Mammary microvascular endothelial cell (primary cell): ENCODE measurements at places on chromosomes 1 and 21. TPM values are rescaled to one million over a fixed set of nuclear protein-coding genes. Genes with fewer than 3 reads are reported as not detected.

Gene AUNIP
- total RNA-seq: 2.5 and 4.2 TPM in 2 replicates

Gene DIO1
- total RNA-seq: not detected in 2 replicates

Gene AMY2A
- not detected in 2 replicates for total RNA-seq

Gene FMO3
- total RNA-seq: not detected in 2 replicates

Gene KCNJ6
- total RNA-seq: not detected in 2 replicates

Gene OR2L2
- total RNA-seq: not detected in 2 replicates

Gene MFSD2A
- total RNA-seq: 3.1 TPM in 2 replicates
